ENCODE measurements at places on chromosomes 3 and 15.

- DNase-seq: no peak
Observed at GRCh38 chr3:101531473-101532086, 18.6 kb upstream of the SENP7 start.

GRCh38 chr3:71102111-71102983 is 481.2 kb downstream of the FOXP1 start:
- no peak for DNase-seq

GRCh38 chr3:86948822-86949221 is 42.1 kb downstream of the VGLL3 start:
- no peak for DNase-seq

GRCh38 chr3:42191443-42191747 is 74.6 kb downstream of the CCK start:
- no peak for DNase-seq

DNA sequence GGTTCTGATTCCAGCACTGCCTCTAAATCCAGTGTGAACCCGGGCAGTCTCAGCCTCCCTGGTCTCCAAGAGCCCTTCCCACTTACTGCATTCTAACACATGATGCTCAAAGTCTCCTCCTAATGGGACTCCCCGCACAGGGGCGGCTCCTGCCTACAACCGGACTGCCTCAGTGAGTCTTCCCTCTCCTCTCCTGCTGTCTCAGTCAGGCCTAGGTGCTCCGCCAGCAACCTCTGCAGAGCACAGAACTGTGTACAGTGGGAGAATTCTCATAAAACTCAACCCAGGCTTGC is 28.9 kb downstream of the TBC1D2B start:
- DNase-seq: no peak

DNA sequence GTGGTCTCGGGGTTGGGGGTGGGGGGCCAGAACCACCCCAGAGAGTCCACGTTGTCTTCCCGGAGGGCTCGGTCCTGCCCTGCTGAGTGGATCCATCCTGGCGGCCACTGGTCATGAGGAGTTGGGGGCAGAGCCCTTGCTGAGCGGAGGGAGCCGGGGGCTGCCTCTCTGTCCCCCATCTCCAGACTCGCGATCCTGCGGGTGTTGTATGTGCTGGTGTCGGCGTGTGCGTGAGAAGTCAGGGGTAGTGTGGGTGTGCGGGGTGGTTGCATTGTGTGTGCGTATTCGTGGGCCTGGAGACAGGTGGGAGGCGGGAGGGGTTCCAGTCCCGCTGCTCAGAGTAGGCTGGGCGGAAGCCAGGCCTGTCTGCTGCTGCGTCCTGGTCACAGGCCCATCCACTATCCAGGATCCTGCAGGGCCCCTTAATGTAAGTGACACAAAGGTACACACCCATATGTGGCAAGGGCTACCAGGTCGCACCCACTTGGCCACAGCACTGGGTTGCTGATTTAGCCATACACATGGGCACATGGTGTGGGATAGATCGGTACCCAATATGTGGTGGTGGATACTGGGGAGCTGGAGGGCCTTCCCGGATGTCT is 30.7 kb downstream of the NBEAL2 start:
- DNase-seq: no peak

DNA sequence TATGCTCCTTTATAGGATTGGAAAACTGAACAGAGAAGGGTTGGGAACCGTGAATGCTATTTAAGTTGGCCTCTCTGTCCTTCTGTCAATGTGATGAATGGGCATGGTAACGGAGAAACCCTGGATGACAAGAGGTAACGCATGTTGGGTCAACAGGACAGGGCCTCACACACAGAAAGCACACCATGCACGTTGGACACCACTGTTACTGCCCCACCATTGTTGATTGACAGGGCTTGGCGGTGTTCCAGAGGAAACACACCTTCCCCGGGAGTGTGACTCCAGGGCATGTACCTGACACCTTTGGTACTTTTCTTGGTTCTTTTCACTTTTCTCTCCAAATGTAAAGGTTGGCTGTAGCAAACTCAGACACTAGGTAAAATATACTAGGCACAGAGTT is 548.5 kb downstream of the OCA2 start:
- DNase-seq: no peak

DNA sequence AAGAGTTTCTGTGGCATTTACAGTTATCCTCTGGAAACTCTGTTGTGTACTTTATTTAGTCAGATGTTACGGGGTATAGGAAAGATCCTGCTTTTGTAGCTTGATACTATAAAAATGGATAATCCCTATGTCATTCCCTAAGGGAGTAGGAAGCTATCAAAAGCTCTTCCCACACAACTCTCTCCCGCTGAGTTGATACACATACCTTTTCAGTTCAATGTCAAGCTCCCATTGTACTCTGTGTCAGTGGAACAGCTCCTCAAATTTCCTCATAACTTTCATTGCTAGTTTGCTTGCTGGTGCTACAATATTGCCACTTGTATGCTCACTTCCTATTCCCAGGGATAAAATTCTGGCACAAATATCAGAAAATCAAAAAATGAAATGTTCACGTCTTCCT is 893.3 kb upstream of the GBE1 start:
- DNase-seq: no peak

DNA sequence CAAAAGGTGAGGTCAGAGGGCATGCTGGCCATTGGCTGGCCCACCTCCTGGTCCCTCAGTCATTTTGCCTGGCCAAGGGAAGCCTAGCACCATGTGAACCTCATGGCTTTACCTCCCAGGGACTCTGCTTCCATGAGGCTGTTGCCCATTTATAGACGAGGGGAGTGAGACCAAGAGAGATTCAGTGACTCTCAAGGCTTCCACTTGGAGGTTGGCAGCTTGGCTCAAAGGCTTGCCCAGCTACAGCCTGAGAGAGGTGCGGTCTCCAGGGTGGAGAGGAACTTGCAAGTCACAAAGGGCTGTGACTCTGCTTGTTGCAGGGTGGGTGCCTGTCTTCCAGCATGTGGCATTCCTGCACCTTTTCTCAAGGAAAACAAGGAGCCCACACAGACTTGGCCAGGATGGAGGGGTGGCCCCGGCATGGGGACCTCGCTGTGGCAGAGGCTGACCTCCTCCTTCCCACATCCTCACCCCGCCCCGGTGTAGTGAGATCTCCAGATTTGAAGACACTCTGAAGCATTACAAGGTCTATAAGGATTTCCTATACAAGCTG is 24.5 kb downstream of the CFAP100 start:
- no peak for DNase-seq
